ENCODE measurements at places on chromosomes 3 and 15. TPM values are rescaled to one million over a fixed set of nuclear protein-coding genes. Genes with fewer than 3 reads are reported as not detected.

SNTN gene
- not detected for total RNA-seq

KNG1 gene
- total RNA-seq = not detected

GOLGA8H gene
- 0.13 TPM for total RNA-seq

SLC28A1 gene
- total RNA-seq = not detected

TP53BP1 gene
- total RNA-seq = 29.3 TPM

FANCD2OS gene
- total RNA-seq = not detected

PLA2G4E gene
- total RNA-seq = under 0.01 TPM

SPINT1 gene
- total RNA-seq = 145 TPM

OXTR gene
- total RNA-seq = 0.53 TPM

SLC12A8 gene
- total RNA-seq = 19.2 TPM

CLK3 gene
- 66.3 TPM for total RNA-seq

PLA1A gene
- total RNA-seq = not detected

GPR15 gene
- total RNA-seq = not detected

FETUB gene
- not detected for total RNA-seq

FOXB1 gene
- total RNA-seq = not detected

ROPN1B gene
- total RNA-seq = 0.13 TPM

CPNE9 gene
- not detected for total RNA-seq

PDCD10 gene
- total RNA-seq = 83.2 TPM
